Uterus (tissue), 4 donors: ENCODE measurements at places on chromosomes 2 and 18. TPM values are rescaled to one million over a fixed set of nuclear protein-coding genes. Genes with fewer than 3 reads are reported as not detected.

DNA sequence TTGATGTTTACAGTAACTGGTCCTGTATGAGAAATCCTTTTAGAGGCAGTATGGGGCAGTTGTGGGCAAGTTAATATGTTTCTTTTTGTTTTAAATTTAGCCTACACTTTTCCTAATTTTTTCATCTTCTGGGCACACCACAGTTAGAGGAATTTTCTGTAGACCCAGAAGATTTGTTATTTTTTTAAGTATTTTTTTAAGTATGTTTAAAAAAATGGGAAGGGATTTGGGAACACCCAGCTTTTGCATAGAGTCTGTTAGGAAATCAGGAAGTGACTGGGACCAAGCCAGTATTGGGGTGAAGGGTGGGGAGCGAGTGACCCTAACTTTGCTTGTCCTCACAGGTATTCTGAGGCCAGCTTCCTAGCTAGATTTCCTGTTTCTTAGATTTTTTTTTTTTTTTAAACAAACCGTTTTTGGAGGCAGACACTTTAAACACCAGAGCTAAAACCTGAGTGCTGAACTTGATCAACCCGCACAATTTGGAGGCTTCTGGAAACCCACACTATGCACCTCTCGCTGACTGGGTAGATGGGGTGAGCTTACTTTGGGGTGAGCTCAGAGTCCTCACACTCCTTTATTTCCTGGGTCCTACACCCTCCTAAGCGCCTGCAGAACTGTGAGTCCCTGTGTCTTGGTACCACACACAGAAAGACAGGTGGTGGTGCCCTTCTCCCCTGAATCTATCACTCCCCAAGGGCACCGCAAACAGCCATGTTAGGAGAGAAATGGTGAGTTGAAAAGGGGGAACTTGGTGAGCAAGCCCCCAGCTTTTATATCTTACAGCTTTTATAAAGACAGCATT lies 5.2 kb downstream of the GATA6 start:
- DNase-seq, result no peak
- peak overlapping the region; percentile 100 for H3K27ac ChIP-seq
- H3K27me3 ChIP-seq, result no peaks in the 10 kb centered on the region
- no peaks in the 10 kb centered on the region for H3K36me3 ChIP-seq
- H3K4me1 ChIP-seq, result no peaks in the 10 kb centered on the region
- peak overlapping the region; percentile 89 for H3K4me3 ChIP-seq

PXDN gene
- total RNA-seq, result 30.9 TPM

DNA sequence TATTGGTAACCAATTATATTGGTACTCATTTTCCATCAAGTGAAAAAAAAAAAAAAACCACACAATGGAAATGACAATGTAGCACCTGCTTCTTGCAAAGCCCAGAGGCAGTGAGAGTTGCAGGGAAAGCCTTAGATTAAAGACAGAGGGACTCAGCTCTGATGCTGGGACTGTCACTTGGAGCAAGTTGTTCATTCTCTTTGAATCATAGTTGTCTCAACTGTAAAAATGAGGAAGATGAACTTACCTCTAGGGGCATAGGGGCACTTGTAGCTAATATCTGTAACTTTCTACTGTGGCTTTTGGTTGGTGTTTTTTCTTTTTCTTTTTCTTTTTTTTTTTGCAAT lies 81.4 kb upstream of the LPIN2 start:
- H3K27ac ChIP-seq, result no peak overlapping the region
- no peaks in the 10 kb centered on the region for H3K36me3 ChIP-seq
- H3K4me3 ChIP-seq, result no peak overlapping the region
- DNase-seq, result no peak

TMEM247 gene
- not detected for total RNA-seq
